ENCODE measurements at places on chromosomes 6 and 20.

GRCh38 chr6:127516662-127517273, 2.4 kb downstream of the MTCL3 start:
- no peak for DNase-seq

GRCh38 chr6:40176152-40176551, 241.9 kb upstream of the MOCS1 start:
- DNase-seq = no peak

DNA sequence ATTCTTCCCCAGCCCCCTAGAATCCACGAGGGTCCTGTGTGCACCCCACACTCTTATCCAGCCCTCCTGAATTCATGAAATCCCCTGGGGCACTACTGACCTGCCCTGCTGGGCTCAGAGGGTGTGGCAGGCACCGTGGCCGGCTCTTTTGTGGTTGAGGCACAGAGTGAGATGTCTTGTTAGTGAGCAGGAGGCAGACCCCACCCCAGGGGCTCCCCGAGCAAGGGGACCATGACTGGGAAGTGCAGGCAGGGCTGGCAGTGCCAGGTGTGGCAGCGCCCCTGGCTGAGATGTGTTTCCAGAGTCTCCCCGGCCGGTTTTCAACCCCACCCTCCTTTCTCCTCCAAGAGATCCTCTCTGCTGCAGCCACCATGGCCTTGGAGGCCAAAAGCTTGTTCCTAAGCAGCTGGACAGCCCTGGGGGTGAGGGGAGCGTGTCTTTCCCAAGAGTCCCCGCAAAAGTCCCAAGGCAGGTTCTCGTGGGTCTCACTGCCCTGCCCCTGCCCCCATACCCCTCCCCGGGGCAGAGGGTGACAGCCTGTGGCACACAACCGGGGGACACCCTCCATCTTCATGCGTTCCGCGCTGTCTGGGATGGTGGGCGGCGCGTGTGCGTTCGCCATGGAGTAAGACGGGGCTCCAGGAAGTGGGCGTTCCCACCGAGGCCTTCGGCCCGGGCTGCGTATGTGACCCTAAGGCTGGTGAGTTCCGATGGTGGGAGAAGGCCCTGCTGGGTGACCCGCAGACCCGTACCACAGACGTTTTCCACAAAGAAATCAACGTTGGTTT, 208.9 kb downstream of the TAF4 start:
- DNase-seq = no peak

DNA sequence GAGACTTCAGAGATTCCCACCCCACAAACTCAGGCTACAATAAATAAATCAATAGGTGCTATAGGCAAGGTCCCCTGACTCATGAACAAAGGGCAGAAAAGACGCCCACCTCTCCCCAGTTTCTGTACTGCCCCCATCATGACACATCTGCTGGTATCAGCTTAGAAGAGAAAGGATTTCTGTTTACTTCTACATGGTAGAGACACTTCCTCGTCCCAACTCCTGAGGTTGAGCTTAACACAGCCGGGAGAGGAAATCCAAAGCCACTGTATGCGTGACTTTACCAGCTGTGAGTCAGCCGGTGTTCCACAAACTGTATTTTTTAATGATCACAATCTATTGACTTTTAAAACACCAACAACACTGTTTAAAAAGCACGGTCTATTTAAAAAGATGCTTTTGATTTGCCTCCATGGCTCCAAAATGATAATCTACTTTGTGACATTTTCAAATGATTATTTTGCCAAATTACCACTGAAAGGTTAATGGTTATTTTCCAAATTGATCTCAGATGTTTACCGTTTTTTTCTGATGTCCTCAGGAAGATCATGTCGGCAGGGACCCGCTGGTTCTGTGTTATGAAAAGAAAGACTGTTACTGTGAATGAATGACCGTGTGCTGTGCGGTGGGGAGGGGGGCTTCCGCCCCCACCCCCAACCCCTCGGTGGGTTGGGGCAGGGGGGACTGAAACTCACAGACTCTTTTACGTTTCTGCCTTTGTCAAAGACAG, 72.5 kb downstream of the ATP9A start:
- DNase-seq = peak; percentile 8

DNA sequence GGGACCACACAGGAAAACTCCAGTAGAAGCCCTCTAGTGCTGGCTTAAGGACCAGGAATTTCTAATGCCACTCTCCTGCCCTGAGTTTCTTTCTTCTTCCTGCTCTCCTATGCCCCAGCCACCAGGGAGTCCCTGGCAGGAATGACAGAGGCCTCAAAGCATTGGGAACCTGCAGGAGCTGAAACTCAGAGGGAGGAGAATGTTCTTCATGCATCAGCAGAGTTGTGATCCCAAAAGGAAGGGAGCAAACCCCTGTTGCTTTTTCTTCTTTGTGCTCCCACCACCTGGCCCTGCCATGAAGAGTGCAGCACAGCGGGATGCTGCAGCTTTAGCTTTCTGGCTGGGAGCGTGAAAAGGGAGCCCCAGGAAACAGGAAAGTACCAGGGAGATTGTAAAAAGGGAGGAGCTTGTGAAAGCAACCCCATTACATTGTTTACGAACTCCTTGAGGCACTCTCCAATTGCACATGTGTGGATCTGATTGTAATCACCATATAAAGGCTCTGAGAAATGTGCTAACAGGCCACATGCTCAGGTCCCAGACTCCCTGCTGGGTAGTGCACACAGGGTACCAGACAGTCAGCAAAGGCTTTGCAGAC, 34.7 kb upstream of the FKBP1A start:
- no peak for DNase-seq

DNA sequence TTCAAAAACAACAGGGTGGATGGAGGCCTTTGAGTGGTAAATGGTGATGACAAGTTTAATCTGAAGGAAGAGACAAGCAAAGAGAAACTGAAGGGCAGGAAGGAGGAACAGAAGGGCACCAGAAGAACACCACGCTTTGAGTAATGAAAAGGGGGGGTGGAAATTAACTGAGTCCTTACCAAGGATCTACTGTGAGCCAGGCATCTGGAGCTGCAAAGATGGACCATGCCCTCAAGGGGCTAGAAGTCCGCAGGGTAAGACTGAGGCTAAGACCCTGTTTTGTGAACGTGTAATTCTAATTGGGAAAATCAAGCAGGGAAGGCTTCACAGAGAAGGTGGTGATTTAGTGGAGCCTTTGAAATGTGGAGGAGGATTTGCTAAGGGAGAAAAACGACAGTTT, 1.6 kb downstream of the NDRG3 start:
- no peak for DNase-seq

DNA sequence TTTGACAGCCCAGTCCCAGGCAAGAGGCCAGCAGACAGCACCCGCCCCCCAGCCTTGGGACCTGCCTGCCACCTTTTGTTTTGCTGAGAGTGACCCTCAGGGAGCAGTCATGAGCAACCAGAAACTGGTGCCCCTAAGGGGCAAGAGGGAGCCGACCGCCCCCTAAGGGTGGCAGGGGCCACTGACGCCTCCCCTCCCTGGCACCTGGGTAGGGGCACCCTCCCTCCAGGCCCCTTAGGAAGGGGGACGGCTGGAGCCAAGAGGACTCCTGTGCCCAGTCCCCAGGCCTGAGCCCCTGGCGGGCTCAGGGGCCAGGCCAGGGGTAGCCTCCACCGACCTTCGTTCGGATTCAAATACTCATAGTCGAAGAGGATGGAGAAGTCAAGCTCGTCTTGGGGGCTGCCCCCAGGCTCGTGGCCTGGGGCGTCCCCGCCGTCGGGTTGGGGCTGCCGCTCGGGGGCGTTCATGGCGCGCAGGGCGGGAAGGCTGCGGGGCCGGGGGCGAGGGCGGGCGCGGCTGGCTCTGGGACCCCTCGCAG, 417 bp downstream of the NFATC2 start:
- no peak for DNase-seq

GRCh38 chr6:119312441-119312840, 37.1 kb downstream of the MAN1A1 start:
- DNase-seq = no peak
